ENCODE measurements at places on chromosomes 7 and 10.

DNA sequence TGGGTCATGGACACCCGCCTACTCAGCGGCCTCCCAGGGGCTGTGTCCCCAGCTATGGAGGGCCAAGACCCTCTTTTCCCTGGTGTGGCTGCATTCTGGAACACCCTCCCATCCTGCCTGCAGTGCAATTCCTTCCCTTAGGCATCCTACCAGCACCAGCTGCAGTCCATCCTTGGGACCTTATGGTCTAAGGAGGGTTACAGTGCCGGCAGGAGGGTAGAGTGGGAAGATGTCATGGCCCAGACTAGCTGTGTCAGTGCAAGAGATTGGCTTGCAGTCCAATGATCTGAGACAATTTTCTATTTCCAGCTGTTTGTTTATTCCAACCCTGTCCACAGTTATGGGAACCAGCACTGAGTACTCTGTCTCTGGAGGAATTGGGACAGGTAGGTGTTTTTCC, 92.4 kb downstream of the WDFY4 start:
- DNase-seq: no peak

DNA sequence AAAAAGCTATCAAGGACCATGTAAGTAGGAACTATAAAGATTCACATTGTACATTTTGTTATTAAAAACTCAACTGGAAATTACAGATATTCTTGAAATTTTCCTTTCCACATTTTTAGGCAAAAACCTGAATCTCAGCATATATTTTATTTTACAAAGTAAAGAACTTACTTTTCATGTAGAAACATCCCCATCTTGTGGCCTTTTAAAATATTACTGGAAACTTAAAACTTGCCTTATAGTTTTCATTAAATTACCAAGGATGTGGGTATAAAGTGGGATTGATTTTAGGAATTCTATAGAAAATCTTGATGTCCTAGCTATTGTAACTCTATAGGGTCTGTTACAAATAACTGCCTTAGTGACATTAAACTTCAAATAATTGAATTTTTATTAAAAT, 10.6 kb downstream of the DBF4 start:
- no peak for DNase-seq

- DNase-seq: no peak
Observed at GRCh38 chr7:106729720-106730385, 68.9 kb upstream of the CCDC71L start.

DNA sequence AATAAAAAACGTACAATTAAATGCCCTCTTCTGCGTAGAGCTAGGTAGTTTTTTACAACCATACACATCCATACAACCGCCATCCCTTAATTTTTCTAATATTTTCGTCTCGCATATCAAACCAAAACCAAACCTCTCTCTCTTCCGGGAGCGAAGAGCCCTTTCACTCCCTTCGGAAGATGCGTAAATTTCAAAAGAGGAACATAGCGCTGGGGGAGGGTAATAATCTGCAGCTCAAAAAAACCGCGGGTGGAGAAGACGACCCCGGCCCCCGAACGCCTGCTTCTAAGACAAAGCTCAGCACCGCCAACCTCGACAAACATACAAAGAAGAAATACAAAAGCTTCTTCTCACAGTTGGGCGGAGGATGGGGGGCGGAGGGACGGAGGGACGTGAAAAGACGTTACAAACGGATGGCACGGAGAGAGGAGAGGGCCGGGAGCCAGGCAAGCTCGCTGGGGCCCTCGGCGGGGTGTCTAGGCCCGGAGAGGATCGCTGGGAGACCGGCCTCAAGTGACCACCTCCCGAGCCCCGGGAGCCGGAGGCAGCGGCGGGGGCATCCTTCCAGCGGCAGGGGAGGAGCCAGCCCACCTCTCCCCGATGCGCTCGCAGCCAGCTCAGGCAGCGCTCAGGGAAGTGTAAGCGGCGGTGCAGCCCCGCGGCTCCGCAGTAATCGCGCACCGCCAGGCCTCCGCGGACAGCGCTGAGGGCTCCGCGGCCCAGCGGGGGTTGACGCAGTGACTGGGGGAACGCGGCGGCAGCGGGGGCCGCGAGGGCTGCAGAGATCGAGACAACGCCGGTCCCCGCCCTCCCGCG, 851 bp downstream of the MKRN1 start:
- DNase-seq: peak; percentile 50

GRCh38 chr7:3234851-3235250, 66.2 kb upstream of the SDK1 start:
- no peak for DNase-seq

Data from nucleus accumbens (tissue), 56 donors.